ENCODE measurements at places on chromosomes 12 and 14.

DNA sequence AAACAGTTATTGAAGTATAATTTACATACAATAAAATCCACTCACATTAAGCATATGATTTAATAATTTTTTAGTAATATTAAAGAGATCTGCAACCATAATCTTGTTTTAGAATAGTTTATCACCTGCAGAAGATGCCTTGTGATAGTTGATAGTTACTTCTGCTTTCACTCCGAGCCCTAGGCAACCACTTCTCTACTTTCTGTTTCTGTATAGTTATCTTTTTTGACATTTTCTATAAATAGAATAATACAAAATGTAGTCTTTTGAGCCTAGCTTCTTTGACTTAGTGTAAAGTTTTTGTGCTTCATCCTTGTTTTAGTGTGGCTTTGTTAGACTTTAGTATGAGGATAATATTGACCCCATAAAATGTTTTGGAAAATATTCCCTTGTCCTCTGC is 111.0 kb downstream of the MNAT1 start:
- DNase-seq, result no peak

DNA sequence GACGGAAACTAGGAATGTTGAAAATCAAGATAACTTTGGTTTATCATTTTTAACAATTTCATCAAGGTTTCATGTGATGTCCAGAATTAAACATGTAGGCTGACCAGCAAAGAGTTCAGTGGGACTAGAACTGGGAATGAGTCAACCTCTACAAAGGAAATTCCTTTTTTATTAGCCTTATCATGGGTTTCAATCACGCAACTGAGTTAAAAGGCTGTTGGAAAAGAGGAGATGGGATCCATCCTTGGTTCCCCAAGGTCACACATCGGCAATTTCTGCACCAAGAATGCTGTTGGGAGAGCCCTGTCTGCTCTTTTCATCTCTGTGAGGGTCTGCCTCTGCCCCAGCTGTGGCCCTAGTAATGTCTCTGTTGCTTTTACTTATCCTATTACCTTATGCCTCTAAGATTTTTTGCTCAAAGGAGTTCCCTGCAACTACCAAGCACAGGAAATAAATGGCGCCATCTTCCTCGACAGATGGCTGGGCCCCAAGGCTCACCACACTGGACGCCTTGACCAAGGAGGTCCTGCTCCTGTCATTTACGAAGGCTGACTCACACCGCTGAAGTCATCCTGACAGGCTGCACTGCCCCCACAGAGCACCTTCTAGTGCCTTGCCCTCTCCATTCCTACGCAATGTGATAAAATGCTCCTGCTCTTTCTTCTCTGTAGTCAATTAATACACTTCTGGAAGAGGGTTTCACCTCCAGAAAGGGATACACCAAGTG is 367.4 kb downstream of the GXYLT1 start:
- no peak for DNase-seq

GRCh38 chr12:102406033-102406584 is 74.3 kb downstream of the IGF1 start:
- peak; percentile 100 for DNase-seq

- no peak for DNase-seq
Measured at GRCh38 chr12:43288671-43289425, 263.2 kb downstream of the ADAMTS20 start.

DNA sequence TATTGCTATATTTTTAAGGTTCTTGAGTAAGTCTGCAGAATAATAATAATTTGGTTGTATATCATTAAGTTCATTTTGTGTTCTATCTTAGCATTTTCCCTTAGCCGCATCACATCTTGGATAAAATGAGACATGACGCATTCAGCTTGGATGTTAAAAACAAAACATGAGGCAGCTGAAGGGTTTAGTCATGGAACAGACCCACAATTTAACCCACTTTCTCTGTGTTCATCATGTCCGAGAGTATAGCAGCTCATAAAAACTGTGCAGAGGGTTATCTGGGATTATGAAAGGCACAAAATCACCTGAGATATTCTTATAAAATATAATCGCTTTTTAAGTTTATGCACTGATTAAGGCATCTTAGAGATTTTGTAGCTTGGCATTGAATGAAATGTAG is 219.3 kb downstream of the TRHDE start:
- no peak for DNase-seq

GRCh38 chr14:105163040-105163742 is 5.4 kb downstream of the JAG2 start:
- no peak for DNase-seq

GRCh38 chr12:112163471-112163991 is 38.2 kb downstream of the TRAFD1 start:
- no peak for DNase-seq

GRCh38 chr12:108701779-108702441 is 29.4 kb downstream of the CORO1C start:
- DNase-seq, result no peak

- no peak for DNase-seq
Measured at GRCh38 chr12:88952562-88952942, 372.3 kb upstream of the KITLG start.

GRCh38 chr14:105863296-105864108 is 337.1 kb downstream of the TMEM121 start:
- no peak for DNase-seq

DNA sequence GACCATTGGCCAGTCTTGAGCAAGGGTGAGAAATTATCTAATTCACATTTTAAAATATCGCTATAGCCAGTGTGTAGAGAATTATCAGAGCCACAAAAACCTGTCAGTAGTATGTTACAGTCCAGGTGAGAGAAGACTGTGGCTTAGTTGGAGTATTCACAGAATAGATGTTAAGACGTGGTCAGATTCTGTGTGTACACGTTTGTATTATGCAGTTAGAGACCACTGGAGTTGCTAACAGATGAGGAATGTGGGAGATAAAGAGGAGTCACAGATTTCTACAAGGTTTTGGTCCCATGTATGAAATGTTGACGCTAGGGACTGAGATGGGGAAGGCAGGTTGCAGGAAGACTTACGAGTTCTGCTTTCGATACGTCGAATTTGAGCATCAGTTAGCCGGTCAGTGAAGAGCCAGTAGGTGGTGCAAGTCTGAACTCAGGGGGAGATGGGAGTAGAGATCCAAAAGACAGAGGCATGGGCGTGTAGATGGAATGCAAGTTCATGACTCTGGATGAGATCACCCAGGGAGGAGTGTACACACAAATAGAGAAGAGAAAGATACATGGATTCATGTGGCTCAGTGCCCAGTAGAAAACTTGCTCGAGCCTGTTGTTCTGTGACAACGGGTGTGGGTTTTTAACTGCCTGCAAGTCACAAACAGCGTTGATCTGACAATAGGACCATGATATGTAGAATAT is 114.8 kb upstream of the FLRT2 start:
- peak; percentile 79 for DNase-seq

GRCh38 chr12:47071241-47071852 is 8.1 kb upstream of the PCED1B start:
- no peak for DNase-seq

DNA sequence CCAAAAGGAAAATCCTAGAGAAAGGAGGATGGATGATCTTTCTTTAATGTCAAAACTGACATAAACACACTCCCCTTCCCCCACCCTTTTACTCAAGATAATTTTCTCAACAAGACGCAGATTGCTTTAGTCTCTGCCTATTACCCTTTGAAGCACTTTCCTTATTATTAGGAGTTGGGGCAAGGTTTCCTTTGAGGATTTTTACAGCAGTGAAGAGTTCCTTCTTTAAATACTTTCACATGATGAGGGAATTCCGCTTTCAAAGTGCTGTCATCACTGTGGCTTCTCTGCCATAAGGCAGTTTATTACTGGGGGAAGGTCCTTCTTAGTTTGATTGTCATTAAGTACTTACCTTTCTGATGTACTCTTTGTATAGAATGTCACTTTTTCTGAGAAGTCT is 172.1 kb downstream of the MSRB3 start:
- no peak for DNase-seq

DNA sequence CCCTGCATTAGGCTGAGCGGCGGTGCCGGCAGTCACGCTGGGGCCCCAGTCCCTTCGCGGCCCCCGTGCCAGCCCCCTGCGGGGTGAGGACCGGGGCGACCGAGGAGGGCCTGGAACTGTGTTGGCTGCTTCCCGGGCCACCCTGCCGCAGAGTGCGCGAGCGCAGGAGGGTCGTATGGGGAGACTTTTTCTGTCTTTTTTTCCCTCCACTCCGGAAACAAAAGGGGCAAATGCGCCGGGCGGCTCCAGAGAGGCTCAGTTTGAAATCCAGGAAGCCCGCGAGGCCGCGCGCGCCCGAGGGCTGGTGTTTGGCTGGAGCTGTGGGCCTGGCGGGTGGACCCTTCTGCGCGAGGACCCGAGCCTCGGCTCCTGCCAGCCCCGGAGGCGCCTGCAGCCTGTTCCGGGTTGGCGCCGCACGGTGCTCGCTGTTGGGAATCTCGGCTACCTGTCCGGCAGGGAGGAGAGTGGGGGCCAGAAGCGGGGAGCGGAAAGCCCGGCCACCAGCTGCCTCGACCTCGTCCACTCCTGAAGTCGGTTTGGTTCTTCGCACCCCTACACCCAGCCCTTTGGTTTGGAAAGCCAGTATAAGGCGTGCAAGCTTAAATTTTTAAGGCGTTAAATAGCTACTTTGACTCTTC is 638 bp downstream of the PLEKHG3 start:
- peak; percentile 42 for DNase-seq
